ENCODE measurements at places on chromosomes 7 and 10.

GRCh38 chr10:106181501-106181900, 983.0 kb downstream of the SORCS1 start:
- DNase-seq, result no peak

- no peak for DNase-seq
These were observed 1.7 kb downstream of the COL28A1 start for GRCh38 chr7:7533831-7534430.

- no peak for DNase-seq
These were observed 25.7 kb upstream of the FAM107B start for GRCh38 chr10:14800397-14800796.

DNA sequence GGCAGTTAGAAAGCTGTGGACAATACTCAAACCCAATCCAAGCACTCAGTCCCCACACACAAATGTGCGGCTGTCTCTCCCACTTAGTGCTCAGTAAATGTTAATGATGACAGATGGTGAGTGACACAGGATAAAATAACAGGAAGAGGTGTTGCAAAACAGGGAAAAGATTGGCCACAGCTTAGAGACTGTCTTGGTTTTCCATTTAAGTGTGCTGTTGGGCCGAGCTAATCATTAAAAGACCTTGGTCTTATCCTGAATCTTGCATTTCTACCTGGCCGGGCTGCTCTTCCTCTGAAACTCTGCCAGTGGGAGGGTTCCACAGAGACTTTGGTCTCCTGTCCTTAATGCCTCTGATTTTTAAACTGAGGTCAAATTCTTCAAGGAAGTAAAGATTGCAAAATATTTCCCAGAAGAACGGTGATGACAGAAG, 113.1 kb upstream of the RNF32 start:
- no peak for DNase-seq

- DNase-seq, result peak; percentile 13
These were observed 42.5 kb downstream of the FOXK1 start for GRCh38 chr7:4724648-4725013.

DNA sequence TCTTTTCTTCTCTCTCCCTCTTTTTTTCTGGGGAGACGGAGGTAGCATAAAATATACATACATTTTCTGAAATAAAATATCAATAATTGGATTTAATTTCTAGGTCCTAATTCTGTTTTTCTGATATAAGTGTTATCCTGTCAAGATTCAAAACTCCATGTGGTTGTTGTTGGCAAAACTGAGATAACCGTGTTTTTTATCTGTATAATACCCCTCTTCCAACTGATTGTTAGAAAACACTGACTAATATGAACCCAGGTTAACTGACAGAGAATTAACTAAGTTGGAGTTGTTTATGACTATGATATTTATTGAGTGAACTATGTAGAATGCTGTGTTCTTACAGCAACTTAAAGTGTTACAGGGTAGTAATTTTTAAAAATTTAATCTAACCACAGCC, 236.5 kb upstream of the KAT6B start:
- DNase-seq, result no peak

DNA sequence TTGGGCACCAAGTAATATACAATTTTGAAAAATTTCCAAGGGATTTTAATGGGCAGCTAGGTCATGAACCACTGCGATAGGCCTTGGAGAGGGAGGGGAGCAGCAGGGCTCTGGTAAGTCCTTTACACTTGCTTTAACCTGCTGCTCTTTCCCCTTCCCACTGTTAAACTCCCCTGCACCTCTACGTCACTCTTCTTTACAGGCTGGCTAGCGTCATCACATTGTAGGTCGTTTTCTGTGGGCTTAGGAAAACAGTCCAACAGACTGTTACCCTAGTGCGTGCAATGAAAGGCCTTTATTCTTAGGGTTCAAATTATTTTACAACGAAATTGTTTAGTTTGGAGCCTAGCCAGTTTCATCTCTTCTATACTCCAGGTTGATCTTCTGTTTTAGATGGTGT, 235.7 kb downstream of the AUTS2 start:
- no peak for DNase-seq

- DNase-seq, result no peak
These were observed 241.9 kb downstream of the FOXP2 start for GRCh38 chr7:114656466-114656865.

- DNase-seq, result no peak
These were observed 166.6 kb upstream of the MKLN1 start for GRCh38 chr7:131161103-131161502.

DNA sequence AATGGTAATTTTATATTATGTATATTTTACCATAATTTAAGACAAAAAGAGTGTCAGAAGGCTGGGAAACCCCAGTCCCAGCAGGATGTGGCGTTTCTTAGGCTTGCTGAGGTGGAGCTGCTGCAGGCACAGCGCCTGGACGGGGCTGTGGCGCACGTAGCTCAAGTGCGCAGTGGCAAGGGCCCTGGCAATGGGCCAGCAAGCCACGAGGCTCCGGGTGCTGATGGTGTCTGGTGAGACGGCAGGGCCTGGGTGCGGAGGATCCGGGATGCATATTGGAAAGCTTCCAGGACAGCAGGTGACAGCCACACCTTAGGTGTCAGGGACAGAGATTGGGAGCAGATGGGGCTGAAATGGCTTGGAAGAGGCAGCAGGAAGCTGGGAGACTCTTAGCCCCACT, 37.2 kb downstream of the CLEC2L start:
- DNase-seq, result no peak

- no peak for DNase-seq
These were observed 13.7 kb upstream of the CPVL start for GRCh38 chr7:29160080-29160479.

GRCh38 chr7:874031-874749, 2.2 kb upstream of the GET4 start:
- no peak for DNase-seq

GRCh38 chr7:42877862-42878261, 34.0 kb downstream of the C7orf25 start:
- DNase-seq, result no peak

GRCh38 chr10:126903656-126904360, 1.4 kb upstream of the DOCK1 start:
- no peak for DNase-seq
